Colonic mucosa (tissue), 4 donors: ENCODE measurements at places on chromosomes 7 and 10. TPM values are rescaled to one million over a fixed set of nuclear protein-coding genes. Genes with fewer than 3 reads are reported as not detected.

Gene TECPR1
- total RNA-seq, result 44.5 TPM

GRCh38 chr10:12357525-12358151 lies 8.3 kb downstream of the CAMK1D start:
- peaks cover 3% of the 10 kb centered on the region for H3K4me1 ChIP-seq
- H3K27me3 ChIP-seq, result no peaks in the 10 kb centered on the region
- H3K4me3 ChIP-seq, result no peak overlapping the region
- no peak overlapping the region for H3K27ac ChIP-seq
- no peak for DNase-seq

- H3K27me3 ChIP-seq, result no peaks in the 10 kb centered on the region
- DNase-seq, result peak; percentile 96
- H3K27ac ChIP-seq, result no peak within 1 kb of the TSS
- peak within 1 kb of the TSS; percentile 90 for H3K4me3 ChIP-seq
- H3K36me3 ChIP-seq, result no peaks in the 10 kb centered on the region
Observed at GRCh38 chr7:19708397-19709248, at the start of gene POLR1F. POLR1F (minus strand) TSS chr7:19709037; CDS start chr7:19709016, 21 bp downstream.

GRCh38 chr7:146096994-146097393 lies 19.6 kb upstream of the CNTNAP2 start:
- no peaks in the 10 kb centered on the region for H3K4me1 ChIP-seq
- H3K36me3 ChIP-seq, result no peaks in the 10 kb centered on the region

Gene ARHGAP22
- total RNA-seq, result 1.6 TPM

GRCh38 chr10:17067376-17068264 lies 62.0 kb downstream of the CUBN start:
- no peak overlapping the region for H3K27ac ChIP-seq
- no peak overlapping the region for H3K4me3 ChIP-seq
- H3K27me3 ChIP-seq, result no peaks in the 10 kb centered on the region
- H3K4me1 ChIP-seq, result no peaks in the 10 kb centered on the region
- H3K36me3 ChIP-seq, result no peaks in the 10 kb centered on the region
